Activated CD8-positive, alpha-beta memory T cell treated with anti-CD3 and anti-CD28 coated beads, Interleukin-2, amount 50 U/mL, for 4 hours (primary cell): ENCODE measurements at places on chromosomes 16 and 17.
A peak's percentile ranks its signal among the peaks of the same experiment; 100 is the strongest.

- DNase-seq = no peak
Observed at GRCh38 chr17:13594310-13594709, 7.4 kb downstream of the HS3ST3A1 start.

- no peak for DNase-seq
Observed at GRCh38 chr17:30315106-30315505, 18.8 kb downstream of the TMIGD1 start.

DNA sequence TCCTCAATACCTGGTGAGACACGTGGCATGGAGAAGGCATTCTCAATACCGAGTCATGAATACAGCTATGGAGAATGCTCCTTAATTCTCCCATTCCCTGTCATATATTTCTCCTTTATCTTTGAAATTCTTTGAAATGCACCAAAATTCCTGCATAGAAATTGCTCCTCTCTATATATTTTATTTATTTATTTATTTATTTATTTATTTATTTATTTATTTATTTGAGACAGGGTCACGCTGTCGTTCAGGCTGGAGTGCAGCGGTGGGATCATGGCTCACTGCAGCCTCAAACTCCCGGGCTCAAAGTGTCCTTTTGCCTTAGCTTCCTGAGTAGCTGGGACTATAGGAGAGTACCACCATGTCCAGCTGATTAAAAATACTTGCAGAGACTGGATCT is 190.3 kb upstream of the MAF start:
- no peak for DNase-seq

DNA sequence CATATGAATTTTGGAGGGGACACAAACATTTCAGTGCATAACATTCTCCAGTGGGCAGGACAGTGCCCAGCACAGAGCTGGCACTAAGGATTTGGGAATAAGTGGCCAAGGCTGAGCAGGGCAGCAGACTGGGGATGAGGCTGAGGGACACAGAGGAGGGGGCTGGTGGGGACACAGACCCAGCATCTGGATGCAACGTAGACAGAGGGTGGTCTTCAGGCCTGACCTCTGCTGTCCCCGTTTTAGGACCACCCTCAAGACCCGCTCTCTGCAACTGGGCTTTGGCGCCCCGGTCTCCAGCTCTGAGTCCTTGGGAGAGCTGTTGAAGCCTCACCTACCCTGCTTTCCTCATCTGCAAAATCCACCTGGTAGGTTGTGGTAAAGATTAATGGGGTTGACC is 3.3 kb upstream of the PRSS33 start:
- DNase-seq = no peak

DNA sequence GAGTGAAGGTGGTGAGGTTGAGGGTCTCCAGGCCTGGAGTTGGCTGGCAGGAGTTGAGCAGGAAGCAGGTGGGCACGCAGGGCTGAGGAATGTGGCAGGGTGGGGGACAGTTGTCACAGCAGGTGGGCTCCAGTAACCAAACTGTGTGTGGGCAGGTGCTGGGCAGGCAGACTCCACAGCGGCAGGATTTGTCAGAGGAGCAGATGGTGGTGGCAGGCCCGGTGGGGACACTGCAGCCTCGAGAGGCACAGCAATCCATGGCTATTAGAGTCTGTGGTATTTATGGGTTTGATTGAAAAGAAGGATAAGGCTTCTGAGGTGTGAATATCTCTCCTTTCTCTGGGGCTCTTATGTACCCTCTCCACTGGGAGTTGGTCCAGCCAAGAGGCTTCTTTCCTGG is at the start of gene KRTAP3-3:
TSS of gene KRTAP3-3 (minus strand) at position 326 of the 400 bp plus-strand sequence. CDS start at position 259, 67 bp downstream.
- DNase-seq = no peak

- peak; percentile 49 for DNase-seq
Observed at GRCh38 chr17:4420692-4421131, 13.0 kb upstream of the SPNS3 start.

DNA sequence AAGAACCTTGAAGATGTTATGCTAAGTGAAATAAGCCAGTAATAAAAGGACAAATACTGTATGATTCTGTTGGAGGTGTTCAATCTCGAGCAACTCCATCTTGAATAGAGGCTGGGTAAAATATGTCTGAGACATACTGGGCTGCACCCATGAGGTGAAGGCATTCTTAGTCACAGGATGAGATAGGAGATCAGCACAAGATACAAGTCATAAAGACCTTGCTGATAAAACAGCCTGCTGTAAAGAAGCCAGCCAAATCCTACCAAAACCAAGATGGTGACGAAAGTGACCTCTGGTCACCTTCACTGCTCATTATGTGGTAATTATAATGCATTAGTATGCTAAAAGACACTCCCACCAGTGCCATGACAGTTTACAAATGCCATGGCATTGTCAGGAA is 98.1 kb downstream of the RGS9 start:
- DNase-seq = no peak

DNA sequence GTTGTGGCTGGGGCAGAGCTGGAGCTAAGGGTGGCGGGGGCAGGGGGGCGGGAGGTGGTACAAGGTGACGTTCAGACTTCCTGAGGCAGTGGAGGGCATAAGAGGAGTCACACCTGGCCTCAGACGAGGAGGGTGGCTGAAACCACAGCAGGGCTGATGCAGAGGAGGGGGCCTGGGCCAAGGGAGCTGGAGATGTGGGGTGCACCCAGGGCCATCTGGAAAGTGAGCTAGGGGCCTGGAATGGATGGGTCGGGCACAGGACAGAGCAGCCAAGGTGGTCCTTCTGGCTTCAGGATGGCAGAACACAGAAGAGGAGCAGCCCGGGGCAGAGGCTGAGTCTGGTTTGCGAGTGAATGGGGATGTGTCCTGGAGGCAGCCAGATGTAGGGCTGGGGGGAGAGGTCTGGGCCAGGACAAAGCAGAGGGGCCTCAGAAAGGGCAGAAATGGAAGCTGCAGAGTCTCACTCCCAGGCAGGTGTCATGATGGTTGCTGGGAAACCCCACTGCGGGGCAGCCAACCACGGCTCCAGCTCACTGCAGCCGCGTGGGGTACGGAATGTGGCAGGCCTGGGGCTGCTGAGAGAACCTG is 57.6 kb downstream of the PRMT7 start:
- no peak for DNase-seq

DNA sequence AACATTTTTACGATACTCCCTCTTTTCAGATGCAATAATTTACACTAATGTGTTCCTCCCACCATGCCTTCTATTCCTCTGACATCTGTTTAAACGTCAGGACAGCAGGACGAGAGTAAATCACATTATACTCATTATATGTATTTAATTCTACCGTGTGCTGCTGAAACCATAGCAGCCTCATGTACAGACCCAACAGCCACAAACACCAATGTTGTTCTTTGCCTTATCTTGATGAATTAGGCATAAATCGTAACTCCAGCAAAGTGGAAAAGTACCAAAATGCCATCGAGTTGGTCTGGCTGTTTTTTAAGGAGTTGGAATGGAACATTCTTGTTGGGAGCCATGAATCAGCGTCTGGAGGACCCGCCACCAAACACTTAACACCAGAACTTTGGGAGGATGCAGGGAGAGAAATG is 82.9 kb upstream of the FOXF1 start:
- no peak for DNase-seq

DNA sequence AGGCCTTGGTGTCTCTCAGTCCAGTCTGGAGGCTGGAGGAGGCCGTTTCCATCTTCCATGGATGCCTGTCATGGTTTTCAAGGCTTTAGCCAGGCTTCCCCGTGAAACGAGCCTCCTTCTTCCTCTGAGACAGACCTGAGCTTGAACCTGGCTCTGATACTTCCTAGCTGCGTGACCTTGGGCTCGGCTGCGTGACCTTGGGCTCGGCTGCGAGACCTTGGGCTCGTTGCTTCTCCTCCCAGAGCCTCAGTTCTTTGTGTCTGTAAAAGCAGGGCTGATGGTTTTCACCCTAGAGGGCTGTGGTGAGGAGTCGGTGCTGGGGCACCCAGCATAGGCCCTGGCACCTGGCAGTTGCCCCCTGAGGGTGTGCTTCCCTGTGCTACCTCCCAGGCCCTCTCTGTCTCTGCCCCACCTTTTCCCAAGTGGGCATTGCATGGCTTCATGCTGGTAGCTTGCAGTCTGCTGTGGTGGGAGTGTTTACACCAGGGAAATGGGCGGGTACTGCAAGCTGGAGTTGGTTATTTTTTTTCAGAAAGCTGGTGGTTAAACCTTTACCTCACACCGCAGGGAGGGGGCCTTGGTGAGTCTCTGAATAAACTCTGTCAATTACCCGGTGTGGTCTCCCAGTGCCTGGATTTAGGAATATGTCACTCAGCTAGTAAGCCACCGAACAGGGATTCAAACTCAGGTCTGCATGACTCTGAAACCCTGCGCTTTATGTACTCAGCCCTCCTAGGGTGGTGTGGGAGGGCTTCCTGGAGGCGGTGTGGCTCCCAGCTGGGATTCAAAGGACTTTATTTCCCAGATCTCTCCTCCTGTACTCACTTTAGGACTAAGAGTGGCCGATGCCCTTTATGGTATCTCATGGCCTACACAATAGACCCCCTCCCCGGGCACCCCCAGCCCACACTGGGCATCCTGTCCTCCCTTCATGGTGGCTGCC is 129.0 kb upstream of the CIBAR2 start:
- DNase-seq = no peak

- no peak for DNase-seq
Observed at GRCh38 chr17:81346908-81347349, 48.3 kb upstream of the BAHCC1 start.
